Activated naive CD8-positive, alpha-beta T cell treated with anti-CD3 and anti-CD28 coated beads, Interleukin-2, amount 50 U/mL, for 24 hours (primary cell): ENCODE measurements at places on chromosomes 16 and 17.

DNA sequence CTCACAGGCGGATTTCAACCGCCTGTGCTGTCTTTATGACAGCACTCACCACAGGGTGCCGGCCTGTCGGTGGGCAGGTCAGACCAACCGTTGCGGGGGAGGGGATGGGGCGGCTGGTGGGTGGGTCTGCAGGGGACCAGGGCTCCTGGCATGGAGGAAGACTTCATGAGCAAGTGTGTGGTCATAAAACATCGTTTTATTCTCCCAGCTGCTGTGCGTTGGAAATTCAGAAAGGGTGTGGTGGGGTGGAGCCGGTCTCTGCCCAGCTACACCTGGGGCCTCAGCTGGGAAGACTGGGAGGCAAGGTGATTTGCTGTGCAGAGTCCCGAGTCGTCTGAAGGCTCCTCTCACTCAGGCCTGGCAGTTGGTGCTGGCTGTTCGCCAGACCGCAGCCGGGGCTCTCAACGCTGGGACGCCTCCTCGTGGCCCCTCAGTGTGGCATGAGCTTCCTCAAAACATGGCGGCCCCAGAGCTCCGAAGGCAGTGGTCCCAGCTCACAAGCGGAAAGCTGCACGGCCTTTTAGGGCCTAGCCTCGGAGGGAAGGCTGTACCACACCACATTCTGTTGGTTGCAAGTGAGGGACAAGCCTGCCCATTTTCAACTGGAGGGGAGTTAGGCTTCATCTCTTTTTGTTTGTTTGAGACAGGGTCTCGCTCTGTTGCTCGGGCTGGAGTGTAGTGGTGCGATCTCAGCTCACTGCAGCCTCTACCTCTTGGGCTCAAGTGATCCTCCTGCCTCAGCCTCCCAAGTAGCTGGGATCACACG, 45.8 kb upstream of the GSE1 start:
- no peak for DNase-seq

GRCh38 chr17:11644265-11645212, 46.3 kb downstream of the DNAH9 start:
- peak; percentile 32 for DNase-seq

DNA sequence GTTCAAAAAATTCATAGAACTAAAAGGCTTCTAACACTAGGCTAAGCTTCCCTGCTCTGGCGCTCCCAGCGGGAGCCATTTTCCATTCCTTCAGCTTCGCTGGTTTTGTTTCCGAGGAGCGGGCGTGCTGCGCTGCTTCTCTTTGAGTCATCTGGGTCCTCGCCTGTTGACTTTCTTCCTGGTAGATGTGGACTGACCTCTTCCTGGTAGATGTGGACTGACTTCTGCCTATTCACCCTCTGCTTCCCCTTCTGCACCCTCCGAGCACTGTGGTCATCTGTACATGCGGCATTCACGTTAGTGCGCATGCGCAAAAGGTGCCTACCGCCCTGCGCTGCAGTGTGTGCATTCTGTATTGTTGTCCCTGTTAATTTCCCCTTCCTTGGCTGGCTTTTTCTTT, 40.8 kb upstream of the SEC14L1 start:
- DNase-seq = no peak

DNA sequence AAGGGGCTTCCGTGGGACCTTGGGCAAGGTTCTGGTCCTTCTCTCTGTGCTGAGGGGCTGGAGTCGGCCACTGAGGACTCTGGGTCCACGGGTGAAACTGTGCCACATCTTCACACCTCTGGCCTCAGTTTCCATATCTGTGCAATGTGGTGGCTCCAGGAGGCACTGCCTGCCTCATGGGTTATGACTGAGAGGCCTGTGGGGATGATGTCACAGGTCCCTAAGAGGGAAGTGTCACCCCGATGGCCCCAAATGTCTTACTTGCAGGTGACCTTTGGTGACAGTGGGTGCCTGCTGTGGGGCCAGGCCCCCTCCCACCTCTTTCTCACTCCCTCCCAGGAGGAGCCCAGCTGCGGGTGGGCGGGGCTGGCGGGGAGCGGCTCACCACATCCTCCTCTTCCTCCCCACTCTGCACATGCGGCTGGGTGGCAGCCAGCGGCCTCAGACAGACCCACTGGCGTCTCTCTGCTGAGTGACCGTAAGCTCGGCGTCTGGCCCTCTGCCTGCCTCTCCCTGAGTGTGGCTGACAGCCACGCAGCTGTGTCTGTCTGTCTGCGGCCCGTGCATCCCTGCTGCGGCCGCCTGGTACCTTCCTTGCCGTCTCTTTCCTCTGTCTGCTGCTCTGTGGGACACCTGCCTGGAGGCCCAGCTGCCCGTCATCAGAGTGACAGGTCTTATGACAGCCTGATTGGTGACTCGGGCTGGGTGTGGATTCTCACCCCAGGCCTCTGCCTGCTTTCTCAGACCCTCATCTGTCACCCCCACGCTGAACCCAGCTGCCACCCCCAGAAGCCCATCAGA, at the start of gene IL21R:
TSS of gene IL21R (plus strand) at position 407 of the 801 bp plus-strand sequence. CDS start 27,898 bp downstream, outside the sequence.
- peak; percentile 92 for DNase-seq

DNA sequence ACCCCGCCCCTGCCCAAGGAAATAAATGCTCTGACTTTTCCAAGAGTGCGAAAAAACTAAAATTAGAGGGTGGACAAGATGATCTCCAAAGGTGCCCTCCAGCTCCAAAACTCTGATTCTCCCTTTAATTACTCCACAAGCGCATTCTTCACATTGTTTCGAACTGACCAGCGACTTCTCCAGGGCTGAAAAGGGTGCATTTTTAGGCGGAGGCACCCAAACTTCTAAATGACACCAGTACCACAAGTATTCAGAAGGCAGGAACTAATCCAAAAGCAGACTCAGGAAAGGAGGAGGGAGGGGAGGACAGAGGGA, 750 bp downstream of the ZFHX3 start:
- DNase-seq = no peak
